ENCODE measurements at places on chromosomes 12 and 14.
A peak's percentile ranks its signal among the peaks of the same experiment; 100 is the strongest.

DNA sequence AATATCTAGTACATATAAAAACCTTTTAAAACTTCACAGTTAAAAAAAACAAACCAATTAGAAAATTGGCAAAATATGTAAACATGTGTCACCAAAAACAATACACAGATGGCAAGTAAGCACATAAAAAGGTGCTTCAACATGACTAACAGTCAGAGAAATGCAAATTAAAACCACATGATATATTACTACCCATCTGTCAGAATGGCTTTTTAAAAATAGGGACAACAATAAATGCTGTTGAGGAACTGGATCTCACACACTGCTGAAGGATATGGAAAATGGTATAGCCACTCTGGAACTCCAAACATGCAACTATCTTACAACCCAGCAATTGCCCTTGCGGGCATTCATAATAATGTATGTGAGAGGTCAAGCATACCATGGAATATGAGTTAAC is 1153.6 kb downstream of the FLRT2 start:
- no peak for DNase-seq

DNA sequence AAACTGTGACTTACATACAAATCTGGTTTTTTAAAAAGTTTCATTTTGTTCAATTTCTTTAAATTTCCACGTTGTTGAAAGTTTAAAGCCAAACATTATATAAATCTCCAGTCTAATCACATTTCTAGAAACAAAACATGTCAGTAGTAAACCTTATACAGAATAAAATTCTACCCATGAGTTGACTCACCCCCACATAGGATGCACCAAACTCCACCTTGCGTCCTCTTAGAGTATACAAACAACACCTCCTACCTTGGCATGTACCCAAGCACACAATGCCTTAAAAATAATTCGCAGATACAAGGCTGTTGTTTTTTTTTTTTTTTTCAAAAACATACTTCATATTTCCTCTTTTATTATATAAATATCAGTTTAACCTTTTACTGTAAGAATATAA is 3.3 kb downstream of the FBXL14 start:
- DNase-seq: peak; percentile 59

DNA sequence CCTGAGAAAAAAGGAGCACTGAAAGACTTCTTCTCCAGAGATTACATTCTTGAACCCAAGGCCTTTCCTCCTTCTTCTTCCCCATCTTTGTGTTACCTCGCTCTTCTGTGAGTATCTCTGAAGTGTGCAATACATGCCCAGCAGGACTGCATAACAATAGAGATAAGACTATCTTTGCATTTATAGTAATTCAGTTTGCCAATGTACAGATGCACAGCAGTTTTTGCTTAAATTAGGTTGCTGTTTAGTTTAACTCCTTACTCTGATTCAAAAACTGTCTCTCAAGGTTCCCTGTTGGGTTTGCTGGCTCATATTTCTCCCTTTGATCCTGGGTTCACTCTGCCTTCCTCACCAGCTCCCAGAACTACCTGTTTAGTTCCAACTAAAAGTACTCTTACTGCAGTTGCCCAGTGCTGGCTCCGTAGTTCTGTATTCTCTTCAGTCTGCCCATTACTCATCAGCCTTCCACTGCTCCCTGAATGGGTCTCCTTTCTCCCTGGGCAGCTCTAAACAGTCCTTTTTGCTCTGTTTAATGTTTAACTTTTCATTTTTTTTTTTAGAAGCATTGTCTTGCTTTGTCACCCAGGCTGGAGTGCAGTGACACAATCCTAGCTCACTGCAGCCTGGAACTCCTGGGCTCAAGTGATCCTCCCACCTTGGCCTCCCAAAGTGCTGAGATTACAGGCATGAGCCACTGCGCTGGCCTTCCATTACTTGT is 180.6 kb upstream of the CAND1 start:
- DNase-seq: no peak

- peak; percentile 71 for DNase-seq
These were observed 237.6 kb downstream of the SLC41A2 start for GRCh38 chr12:104720339-104721038.

DNA sequence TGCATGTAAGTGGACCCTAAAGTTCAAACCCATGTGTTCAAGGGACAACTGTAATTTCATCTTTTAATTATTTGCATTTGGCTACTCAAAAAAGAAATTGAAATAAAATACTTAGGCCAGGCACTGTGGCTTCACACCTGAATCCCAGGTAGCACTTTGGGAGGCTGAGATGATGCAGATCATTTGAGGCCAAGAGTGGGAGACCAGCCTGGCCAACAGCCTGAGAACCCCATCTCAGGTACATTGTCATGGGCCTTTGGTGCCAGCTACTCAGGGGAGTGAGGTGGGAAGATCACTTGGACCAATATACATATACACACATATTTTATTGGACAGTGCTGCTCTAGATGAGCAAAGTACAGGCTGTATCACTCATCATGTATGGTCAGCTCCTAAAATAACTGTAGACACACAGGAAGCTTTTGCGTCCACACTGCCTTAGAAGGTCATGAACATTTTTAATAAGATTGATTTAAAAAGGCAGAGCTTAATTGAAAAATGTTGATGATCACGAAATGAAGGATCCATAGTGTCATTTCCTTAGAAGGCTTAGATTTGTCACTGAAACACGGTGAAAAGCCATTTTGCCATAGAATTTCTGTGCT is 2.5 kb upstream of the ZCCHC8 start:
- no peak for DNase-seq
